ENCODE measurements at places on chromosomes 6 and 20. TPM values are rescaled to one million over a fixed set of nuclear protein-coding genes. Genes with fewer than 3 reads are reported as not detected.

The RALGAPA2 gene
- 9.8 TPM for total RNA-seq

The SIGLEC1 gene
- total RNA-seq = not detected

The NEDD9 gene
- total RNA-seq = 12.1 TPM

The ETV7 gene
- not detected for total RNA-seq

The NOTCH4 gene
- 1.7 TPM for total RNA-seq

The OPN5 gene
- not detected for total RNA-seq

The THBD gene
- 3.1 TPM for total RNA-seq

The TRAPPC3L gene
- total RNA-seq = not detected

The SLC24A3 gene
- total RNA-seq = not detected

The ME1 gene
- 22.3 TPM for total RNA-seq

The L3MBTL3 gene
- total RNA-seq = 3.0 TPM

The RFX6 gene
- total RNA-seq = 0.17 TPM

The GMNN gene
- total RNA-seq = 44.6 TPM

The PDRG1 gene
- 11.7 TPM for total RNA-seq

The PEX3 gene
- 17.5 TPM for total RNA-seq

The MYLK4 gene
- total RNA-seq = 0.11 TPM

The PDYN gene
- not detected for total RNA-seq

The MAP7 gene
- 13.9 TPM for total RNA-seq

The ANKRD60 gene
- total RNA-seq = not detected

The ELOVL4 gene
- total RNA-seq = 1.6 TPM

The ISM1 gene
- total RNA-seq = not detected

The ELOVL2 gene
- 0.91 TPM for total RNA-seq

The CFAP206 gene
- 0.07 TPM for total RNA-seq

The GABRR2 gene
- 0.36 TPM for total RNA-seq

The CTAGE9 gene
- total RNA-seq = not detected

The PLG gene
- total RNA-seq = not detected

The SEL1L2 gene
- total RNA-seq = not detected

The RGL2 gene
- total RNA-seq = 37.0 TPM

The HLA-DQB2 gene
- total RNA-seq = not detected

The SSTR4 gene
- total RNA-seq = not detected

The C20orf141 gene
- total RNA-seq = not detected

The RNF39 gene
- total RNA-seq = 4.2 TPM

The DEFB128 gene
- not detected for total RNA-seq

The SMLR1 gene
- total RNA-seq = not detected

The CDH4 gene
- total RNA-seq = not detected

The RNF144B gene
- total RNA-seq = 4.6 TPM

The PPP1R10 gene
- total RNA-seq = 44.2 TPM

The RAET1L gene
- 1.1 TPM for total RNA-seq
